ENCODE measurements at places on chromosomes 1 and 21.

DNA sequence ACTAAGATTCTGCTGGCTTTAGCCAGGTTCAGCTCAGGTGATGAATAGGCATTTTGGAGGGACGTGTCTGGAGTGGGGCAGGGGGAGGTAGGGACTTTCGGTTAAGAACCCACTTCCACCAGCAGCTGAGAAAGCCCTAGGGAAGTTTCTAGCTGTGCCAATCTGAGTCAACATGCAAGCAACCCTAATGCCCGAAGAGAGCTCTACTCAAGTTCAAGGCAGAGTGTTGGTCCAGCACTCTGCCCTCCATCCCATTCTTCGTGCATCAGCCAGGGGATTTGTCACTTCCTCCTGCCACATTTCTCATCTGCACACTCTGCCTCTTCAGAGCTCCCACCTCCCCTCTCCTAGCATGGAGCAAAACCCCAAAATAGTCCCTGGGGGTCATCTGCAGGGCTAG is 208.8 kb downstream of the HIVEP3 start:
- no peak for ATAC-seq

- ATAC-seq = no peak
These were observed 139.2 kb downstream of the PTPRC start for GRCh38 chr1:198778049-198778448.

- no peak for ATAC-seq
These were observed 120.1 kb downstream of the SYT2 start for GRCh38 chr1:202590126-202590525.

DNA sequence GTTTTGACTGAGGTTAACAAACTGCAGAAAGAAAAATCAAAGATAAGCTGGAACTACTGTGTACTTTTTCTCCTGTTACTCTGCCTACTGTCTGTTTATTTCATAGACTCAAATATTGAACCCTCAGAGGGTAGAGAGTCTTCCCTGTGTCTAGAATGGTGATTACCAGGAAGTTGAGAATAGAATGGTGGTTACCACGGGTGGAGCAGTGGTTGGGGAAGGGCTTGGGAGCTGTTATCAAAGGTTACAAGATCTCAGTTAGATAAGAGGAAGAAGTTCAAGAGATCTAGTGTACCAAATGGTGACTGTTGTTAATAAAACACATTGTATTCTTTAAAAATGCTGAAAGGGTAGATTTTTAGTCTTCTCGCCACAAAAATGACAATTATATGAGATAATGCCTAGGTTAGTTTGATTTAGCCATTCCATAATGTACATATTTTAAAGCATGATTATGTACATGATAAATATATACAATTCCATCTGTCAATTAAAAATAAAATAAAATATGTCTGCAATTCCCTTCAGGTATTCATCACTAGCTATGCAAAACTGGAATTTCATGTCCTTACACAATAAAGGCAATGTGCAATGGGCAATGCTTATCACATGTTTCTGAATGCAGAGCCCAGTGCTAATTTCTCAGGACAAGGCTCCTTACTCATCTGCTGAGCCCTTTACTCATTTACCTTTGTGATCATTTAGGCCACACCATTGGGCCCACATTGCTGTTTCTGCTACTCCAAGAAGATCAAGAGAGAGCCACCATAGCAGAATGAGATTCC is 474.3 kb upstream of the CAMK1G start:
- ATAC-seq = no peak

DNA sequence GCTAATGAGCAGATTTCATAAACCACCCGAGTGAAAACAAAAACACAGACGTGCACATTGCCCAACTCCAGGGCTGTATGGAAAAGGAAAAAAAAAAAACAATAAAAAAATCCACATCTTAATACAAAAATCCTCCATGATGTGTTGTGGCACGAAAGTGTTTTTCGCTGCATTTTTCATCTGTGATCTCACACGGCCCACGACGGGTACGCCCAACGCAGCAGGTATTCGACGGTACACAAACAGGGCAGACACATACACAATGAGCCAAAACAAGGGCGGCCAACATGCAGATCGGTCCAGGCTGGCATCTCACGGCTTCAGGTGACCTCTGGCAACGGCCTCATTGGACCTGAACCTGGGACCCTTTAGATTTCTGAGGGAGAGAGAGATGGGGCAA is 31.1 kb downstream of the CASZ1 start:
- no peak for ATAC-seq

- no peak for ATAC-seq
These were observed 51.9 kb upstream of the C8B start for GRCh38 chr1:57017717-57018116.

DNA sequence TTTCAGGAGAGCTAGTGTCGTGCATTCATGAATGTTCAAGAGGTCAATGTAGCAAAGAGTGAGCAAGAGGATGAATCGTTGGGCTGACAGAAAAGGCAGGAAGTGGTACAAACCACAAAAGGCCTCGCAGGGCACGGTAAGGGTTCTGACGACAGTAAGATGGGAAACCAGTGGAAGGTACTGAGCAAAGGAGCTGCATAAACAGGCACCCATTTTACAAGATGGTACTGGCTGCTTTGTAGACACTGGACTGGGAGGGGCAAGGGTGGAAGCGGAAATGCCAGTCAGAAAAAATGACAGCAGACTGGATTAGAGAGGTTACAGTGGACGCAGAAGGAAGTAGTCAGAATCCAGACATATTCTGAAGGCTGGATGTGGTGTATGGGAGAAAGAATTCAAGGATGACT is 123.5 kb downstream of the PTPN14 start:
- peak; percentile 96 for ATAC-seq

DNA sequence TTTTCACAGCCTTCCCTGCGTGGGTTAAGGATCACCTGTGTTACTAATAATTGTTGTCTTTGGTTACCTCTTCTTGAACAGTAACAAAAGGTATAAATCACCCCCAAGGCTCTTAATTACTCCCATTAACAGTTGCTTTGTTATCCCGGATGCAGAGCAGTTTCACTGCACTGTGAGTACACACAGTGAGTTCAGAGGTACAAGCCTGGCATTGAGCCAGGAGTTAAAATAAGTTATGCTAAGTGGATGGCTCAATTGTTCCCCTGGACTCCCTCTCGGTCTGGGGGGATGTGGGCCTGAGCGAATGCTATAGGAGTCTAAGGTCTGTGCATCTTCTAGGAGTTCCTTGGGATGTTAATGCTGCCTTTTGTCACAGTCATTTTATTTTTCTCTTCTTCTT is 258.3 kb downstream of the ATG4C start:
- no peak for ATAC-seq

DNA sequence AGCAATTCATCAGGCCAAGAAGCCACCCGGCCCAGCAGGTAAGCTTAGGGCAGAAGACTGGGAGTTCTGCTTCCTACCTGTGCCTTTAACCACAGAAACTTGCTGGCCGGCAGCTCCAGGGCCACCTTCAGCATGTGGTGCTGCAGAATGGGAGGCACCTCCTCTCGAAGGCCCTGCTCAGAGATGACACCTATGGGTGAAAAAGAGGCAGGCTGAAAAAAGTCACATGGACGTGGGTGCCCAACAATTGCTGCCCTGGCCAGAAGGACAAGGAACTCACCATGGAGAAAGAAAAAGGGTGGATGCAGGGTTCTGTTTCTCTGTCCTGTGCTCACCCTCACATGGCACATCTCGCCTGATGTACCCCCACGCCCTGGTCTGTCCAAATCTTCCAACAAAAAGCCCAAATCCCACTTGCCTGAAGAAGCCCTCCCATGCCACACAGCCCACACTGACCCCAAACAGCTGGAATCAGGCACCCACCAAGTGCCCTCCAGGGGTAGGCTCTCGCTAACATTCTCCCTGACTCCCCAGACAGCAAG is 33.0 kb downstream of the URB1 start:
- no peak for ATAC-seq

DNA sequence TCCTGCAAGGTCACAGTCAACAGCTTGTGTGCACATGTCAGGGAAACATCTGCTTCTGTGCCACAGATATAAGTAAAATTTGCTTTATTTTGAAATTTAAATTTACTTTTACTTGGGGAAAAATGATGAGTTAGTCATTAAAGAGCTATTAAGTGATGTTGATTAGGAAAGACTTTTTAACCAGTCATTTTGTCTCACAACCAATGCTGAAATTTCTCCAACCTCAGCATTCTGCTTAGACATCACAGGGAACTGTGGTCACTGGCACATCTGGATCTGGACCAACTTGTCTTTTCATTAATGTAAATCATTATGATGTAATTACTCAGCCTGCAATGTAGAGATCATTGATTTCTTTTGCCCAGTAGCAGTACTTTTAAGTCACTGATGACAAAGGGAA is 301.0 kb downstream of the TTLL7 start:
- no peak for ATAC-seq

- ATAC-seq = no peak
These were observed 3.5 kb downstream of the NRIP1 start for GRCh38 chr21:15061279-15061678.

GRCh38 chr1:65002508-65003315 is 36.4 kb upstream of the JAK1 start:
- peak; percentile 84 for ATAC-seq

DNA sequence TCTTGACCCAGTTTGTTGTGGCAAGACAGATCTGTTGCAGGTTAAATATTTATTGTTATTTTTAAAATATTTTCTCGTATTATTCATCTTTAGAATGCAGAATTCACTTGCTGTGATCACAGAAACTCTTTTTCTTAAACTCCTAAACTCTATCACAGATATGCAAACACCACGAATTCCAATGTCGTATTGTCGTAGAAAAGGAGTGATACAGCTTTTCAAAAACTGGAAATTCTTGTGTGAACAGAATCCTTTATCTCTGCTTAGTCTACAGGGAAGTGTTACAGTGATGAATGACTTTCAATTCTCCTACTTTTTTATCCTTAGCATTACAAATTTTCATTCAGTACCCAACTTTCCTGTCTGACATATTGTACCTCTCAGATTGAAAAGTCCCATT is 1329.5 kb upstream of the B3GALT2 start:
- ATAC-seq = no peak

DNA sequence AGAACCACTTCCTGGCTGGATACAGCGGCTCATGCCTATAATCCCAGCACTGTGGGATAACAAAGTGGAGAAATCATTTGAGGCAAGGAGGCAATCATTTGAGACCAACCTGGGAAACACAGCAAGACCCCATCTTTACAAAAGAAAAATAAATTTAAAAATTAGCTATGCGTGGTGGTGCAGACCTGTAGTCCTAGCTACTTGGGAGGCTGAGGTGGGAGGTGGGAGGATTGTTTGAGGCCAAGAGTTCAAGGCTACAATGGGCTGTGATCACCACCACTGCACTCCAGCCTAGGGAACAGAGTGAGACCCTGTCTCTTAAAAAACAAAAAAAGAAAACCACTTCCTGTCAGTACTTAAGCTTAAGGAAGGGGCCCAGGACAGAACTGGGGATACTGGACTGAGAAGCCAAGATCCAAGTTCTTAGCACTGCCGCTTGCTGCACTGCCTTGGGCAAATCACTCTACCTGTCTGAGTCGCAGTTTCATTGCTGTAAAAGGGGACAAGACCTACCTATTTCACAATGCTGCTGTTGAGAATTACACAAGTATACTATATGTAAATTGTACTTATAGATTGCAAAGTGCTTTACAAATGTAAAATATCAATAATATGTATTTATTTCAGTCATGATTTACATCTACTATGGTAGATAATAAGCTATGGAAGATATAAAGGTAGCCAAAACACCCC is 154.9 kb downstream of the RERE start:
- ATAC-seq = no peak

DNA sequence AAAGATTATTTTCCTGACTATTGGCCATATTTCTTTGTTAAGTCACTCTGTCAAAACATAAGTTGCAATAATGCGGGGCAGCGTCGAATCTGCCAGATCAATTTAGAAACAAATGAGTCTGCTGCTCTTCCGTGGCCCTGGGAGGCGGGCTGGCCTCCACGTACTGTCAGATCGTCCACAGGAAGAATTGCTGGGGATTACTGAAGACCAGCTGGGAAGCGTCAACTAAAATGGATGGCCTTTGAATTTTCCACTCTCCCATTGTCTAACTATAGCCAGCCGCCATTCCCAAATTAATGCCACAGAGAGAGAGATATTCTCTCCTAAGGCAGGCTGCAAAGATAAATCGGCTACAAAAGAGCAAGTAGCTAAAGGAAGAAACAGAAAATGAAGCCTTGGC is 560.2 kb downstream of the SMYD3 start:
- ATAC-seq = no peak

DNA sequence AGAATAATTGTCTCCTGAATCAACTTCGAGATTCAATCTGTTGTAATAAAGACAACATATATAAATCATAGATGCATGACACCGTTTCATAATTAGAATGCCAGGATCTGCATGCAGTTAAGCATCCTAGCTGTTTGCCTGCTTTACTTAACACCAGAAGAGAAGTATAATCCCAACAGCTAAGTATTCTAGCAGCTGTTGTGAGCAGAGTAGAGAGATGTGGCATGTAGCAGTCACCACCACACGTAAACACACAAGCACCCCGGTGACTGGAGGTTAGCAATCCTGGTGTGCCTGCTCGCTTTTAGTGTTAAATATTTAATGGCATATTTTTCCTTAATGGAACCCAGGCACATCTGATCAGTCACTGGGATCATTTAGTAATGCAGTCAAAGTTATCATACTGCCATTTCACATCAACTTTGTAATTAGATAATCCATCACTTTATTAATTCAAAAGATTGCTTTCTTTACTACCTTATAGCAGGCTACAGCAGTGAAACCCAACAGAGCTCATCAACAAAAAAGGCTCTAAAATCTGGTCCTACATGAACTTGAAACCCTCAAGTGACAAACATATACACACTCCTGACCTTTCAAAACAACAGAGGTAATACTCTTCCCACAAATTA is 187.9 kb downstream of the SMYD3 start:
- ATAC-seq = no peak

All from activated CD4-positive, CD25-positive, alpha-beta regulatory T cell treated with anti-CD3 and anti-CD28 coated beads, Interleukin-2, amount 50 U/mL, for 24 hours (primary cell).